ENCODE measurements at places on chromosomes 1 and 21.

- no peak for DNase-seq
Observed at GRCh38 chr1:37393173-37394120, 80.9 kb upstream of the ZC3H12A start.

DNA sequence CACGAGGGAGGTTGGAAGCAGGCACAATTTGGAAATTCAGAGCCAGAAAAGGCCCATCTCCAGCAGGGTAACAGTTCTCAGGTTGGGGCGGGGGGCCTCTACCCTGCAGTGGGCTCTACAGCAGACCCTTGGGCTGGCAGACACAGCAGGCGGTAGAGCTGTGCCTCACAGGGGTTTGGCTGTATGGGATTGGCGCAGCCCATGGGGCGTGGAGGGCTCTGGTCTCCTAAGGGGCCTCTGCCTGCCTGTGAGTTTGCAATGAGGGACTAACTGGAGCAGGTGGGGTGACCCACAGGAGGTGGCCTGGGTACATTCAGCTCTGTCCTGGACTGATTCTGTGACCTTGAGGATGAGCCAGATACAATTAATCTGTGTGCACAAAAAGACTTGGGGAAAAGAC, 124.1 kb downstream of the CAMTA1 start:
- no peak for DNase-seq

GRCh38 chr1:179707406-179707805, 35.7 kb upstream of the FAM163A start:
- DNase-seq = no peak

DNA sequence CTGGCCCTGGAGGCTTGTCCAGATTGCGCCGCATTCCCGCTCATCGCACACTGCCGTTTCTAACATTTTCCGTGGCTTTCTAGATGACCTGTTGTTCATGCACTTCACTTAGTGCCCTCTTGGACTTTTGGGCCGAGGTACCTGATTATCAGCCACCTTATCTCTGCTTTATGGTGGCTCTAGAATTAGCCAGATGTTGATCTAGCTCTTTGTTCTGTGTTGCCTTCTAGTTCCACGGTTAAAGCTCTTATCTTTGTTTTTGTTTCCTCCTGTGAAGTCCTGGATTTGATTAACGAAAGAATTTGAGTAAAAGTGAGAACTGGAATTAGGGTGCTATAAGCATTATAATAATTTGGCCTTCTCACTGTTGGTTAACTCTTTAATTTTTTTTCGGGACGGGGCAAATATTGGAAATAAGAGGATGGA, 945 bp downstream of the RNPEP start:
- DNase-seq = no peak

GRCh38 chr1:67459068-67459467, 28.9 kb upstream of the SERBP1 start:
- no peak for DNase-seq

DNA sequence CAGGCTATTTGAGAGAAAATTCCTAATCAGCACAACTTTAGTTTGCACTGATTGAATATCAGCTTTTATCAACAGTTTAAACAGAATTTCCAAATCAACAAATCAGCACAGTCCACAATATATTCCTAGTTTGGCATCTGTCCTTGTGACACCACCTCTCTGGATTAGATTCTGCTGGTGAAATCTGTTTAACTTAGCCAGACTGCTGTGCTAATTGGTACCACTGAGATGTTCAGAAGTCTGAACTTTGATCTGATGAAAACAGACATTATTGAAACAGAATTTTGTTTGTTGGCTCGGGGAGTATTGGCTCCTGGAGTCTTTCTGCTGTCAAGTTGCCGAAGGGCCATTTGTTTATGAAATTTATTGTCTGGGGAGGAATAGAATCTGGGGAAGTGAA, 17.0 kb upstream of the NGF start:
- no peak for DNase-seq

DNA sequence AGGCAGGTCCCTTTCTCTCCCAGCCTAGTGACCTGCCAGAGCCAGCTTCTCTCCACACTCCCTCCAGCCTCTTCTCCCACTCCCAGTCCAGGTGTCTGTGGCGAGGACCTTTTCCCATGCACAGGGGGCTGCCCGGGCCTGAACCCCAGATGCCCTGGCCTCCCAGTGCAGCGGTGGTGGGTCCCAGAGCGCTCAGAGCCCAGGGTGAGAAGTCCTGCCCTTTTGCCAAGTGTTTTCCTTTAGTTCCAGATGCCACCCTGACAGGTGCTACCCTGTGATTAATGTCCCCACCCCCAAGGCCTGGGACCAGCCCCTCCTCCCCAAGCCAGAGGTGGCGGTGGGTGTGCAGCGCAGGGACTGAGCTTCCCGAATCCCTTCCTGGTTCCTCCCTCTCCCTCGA, 90.4 kb downstream of the PAX7 start:
- DNase-seq = no peak

Data from activated CD8-positive, alpha-beta memory T cell treated with anti-CD3 and anti-CD28 coated beads, Interleukin-2, amount 50 U/mL, for 48 hours (primary cell).